ENCODE measurements at places on chromosomes 5 and 9.

DNA sequence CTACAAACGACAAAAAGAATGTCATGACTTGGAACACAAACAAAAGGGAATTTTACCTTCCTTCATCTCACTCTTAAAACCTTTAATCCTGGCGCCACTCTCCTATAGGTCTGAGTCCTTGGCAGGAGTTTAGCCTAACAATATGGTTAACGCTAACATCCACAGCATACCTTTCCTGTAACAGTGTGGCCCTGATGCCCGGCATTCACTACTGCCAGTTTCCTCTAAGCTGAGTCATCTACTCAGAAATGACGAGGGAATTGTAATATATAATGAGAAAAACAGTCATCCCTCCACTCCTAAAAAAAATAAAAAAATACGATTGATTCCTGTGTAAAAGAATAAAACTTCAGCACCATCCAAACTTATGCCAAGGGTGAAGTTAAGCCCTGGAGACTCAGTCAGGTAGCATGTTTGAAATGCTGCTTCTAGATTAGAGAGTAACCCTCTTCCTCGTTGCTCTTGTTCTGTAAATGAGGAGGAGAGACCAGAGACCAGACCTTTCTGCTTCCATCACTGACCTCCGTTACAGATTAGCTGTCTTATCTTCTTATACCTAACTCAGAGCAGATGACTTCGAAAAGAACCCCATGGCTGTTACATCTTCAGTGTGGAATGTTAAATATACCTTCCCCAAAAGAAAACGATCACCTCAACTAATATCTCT, 37.4 kb downstream of the CCDC125 start:
- no peak for DNase-seq

DNA sequence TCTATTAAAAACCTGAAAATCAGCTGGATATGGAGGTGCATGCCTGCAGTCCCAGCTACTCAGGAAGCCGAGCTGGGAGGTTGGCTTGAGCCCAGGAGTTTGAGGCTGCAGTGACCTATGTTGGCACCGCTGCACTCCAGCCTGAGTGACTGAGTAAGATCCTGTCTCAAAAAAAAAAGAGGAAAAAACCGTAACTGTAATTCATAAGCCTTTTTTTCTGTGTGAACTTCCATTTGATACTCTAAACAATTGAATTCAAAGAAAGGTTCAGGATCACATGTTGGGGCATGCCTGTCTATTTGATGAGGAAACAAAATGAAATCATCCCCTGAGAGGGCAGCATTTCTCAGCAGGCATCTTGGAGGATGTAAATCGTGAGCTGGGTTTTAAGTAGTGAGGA, 38.8 kb downstream of the ITGA2 start:
- DNase-seq = no peak

- DNase-seq = no peak
Measured at GRCh38 chr9:100058699-100059579, 39.9 kb downstream of the ERP44 start.

GRCh38 chr9:132673355-132673754, 3.1 kb downstream of the GTF3C4 start:
- DNase-seq = peak; percentile 55

DNA sequence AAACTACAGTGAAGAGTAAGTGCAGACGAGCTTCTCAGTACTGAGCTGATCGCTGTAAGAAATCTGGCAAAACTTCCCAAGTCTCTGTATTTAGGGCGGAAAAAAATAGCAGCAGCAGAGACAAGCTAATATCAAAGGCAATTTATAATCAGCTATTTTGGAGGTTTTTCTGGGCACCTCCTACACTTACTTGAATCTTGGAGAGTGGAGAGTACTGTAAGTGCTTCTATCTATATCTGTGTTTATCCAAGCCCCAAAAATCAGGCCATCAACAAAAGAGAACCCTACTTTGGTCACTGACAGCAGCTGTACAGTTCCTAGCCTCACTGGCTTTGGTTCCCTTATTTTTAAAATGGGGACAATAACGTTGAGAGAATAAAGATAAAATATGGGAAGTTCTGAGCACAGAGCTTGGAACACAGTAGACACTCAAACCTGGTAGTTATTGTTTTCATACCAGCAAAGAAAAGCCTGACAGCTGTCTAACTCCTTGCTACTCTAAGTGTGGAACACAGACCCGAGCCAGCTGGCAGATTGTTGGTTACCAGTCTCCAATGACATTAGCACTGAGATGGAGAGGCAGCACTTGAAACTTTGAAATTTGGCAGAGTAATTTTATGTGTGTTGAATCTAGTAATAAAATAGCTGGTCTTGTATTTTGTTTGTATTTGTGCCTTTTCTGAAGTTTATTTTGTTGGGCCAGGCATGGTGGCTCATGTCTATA, 96.0 kb upstream of the SLC28A3 start:
- no peak for DNase-seq

- DNase-seq = no peak
Measured at GRCh38 chr5:16853518-16853917, 82.6 kb downstream of the MYO10 start.

- DNase-seq = no peak
Measured at GRCh38 chr5:4640795-4641194, 499.3 kb upstream of the ADAMTS16 start.

- DNase-seq = no peak
Measured at GRCh38 chr5:36946101-36946500, 69.5 kb downstream of the NIPBL start.

- no peak for DNase-seq
Measured at GRCh38 chr5:154476354-154477205, 1.4 kb downstream of the HAND1 start.

- DNase-seq = no peak
Measured at GRCh38 chr5:180330270-180330648, 22.9 kb downstream of the GFPT2 start.

GRCh38 chr5:68343421-68343826, 127.9 kb downstream of the PIK3R1 start:
- no peak for DNase-seq

GRCh38 chr9:74742792-74743730, 144.7 kb downstream of the TRPM6 start:
- DNase-seq = peak; percentile 3

DNA sequence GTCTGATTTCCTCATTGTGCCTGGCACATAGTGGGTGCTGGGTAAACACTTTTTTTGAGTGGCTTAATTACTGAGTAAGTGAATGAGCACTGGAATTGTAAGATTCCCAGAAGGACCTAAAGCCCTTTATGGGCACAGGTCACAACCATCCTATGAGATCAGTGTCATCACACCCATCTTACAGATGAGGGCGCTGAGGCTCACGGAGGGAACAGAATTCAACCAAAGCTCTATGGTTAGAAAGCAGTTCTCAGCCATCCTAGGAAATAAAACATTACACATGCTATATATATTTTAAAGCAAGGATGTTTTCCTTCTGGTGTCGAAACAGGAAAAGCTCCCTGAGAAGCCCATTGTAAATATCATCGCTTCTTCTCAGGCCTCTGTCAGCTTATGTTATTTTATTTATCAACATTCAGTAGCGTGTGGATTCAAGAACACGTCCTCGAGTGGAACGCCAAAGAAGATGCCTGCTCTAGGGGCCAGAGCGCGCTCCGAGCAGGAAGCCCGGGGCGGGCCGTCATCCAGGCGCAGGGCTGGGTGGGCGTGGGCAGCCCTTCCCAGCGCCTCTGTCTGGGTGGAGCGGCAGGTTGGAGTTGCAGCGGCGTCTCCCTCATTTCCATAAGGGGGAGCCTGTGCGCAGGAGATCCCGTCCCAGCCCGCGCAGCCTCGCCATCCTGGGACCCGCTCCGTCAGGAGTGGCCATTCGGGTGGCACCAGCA, 155.8 kb upstream of the SMIM23 start:
- DNase-seq = no peak
